Naive thymus-derived CD8-positive, alpha-beta T cell (primary cell): ENCODE measurements at places on chromosomes 13 and 19. TPM values are rescaled to one million over a fixed set of nuclear protein-coding genes. Genes with fewer than 3 reads are reported as not detected.

The PCSK4 gene
- total RNA-seq: 12.0 TPM

The IGFL3 gene
- total RNA-seq: not detected

The FSD1 gene
- total RNA-seq: 1.4 TPM

The GRK1 gene
- not detected for total RNA-seq

The MCF2L gene
- 30.3 TPM for total RNA-seq

GRCh38 chr13:70107498-70108281 is at the start of gene ATXN8OS:
TSS of gene ATXN8OS (plus strand) at chr13:70107826.
- DNase-seq: no peak

GRCh38 chr19:2815191-2815614 is 4.5 kb upstream of the ZNF554 start:
- no peak for DNase-seq

DNA sequence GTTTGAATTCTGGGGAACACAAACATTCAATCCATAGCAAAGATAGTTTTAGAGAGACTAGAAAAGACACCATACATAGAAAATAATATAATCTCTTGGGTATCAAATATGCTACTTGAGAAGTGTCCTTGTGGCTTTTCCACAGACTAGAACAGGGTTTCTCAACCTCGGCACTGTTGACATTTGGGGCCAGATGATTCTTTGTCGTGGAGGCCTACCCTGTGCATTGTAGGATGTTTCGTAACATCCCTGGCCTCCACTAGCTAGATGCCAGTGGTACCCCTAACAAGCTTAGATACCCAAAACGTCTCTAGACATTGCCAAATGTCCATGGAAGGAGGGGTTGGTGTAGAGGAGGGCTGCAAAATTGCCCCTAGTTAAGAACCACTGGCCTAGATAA is 2.2 kb upstream of the ESD start:
- DNase-seq: no peak

DNA sequence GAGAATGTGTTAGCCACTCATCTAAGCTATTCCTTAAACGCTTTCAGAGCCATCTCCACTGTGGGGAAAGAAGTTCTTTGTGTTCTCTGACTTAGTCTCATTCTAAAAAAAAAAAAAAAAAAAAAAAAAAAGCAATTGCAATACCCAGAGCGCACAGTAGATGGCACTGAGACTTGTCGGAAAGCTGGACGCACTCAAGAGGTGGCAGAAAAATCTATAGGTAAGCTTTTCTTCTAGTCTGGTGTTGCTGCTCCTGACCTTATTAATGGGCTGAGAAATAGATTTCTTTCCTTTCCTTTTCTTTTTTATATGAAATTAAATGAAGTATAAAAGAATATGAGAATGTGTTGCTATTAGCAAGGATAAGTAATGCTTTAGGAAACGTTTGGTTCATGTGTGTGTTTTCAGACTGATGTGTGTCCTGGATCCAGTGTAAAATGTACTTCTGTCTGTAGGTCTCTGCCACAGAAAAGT is 4.7 kb upstream of the GJB2 start:
- DNase-seq: peak; percentile 56

DNA sequence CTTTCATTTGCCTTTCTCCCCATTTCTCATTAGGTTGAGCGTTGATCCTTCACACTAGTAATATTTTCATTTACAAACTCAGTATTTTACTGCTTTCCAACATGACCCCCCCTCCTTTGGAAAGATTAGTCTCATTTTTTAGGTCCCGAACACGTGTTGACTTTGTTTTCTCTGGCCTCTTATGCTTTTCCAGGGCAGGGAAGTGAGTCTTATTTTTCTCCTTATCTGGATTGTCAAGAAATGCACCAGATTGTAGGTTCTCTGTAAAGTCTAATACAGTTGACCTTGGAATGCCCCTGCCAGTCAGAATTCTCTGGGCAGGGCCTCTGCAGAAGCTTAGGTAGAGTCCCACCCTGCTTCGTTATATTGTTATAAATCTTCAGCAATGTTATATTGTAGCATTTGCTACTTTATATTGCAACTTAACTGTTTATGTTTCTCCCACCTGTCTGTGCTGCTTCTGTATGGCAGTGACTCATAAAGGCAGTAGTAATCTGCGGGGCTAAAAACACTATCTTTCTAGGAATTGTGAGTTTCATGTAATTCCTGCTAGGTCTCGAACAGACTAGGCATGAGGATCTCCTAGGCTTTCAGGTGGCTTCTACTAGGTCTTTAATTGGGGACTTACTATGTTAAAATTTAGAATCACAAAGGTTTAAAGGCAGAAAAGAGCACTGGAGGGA is 2.0 kb downstream of the TDRD3 start:
- DNase-seq: no peak

GRCh38 chr19:36215276-36216123 is 594 bp downstream of the ZNF146 start:
- DNase-seq: peak; percentile 1

DNA sequence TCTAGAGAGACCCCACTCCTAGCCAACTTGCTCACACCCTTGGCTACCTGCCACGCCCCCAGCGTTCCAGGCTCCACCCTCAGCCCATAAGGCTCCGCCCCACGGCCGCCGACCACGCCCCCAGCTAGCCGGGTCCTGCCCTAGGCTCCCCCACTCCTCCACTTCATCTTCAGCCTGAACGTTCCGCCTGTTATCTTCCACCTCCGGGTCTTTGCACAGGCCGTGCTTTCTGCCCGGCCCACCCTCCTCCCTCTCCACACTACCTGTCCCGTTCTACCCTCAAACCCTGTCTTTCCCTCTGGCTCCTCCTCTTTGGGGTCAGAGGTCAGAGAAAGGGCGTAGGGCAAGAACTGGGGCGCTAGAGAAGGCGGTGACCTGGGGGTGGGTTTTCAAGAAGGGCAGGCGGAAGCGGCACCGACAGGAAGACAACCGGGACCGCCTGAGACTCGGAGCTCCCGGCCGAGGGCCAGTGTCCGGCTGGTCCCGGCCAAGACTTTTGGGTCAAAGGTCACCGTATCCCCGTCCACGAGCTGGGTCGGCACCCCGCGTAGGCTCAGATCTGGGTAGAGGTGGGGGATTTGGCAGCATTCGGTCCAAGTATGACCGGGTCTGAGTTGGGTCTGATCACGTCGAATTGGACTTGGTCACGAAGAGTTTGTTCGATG is 2.2 kb downstream of the PDE4C start:
- DNase-seq: no peak

- DNase-seq: peak; percentile 15
These were observed 171.9 kb downstream of the KLF5 start for GRCh38 chr13:73230716-73231115.

- no peak for DNase-seq
These were observed 111.1 kb downstream of the MIPEP start for GRCh38 chr13:23778002-23778652.

GRCh38 chr13:56563663-56564062 is 577.1 kb upstream of the PRR20A start:
- DNase-seq: no peak

DNA sequence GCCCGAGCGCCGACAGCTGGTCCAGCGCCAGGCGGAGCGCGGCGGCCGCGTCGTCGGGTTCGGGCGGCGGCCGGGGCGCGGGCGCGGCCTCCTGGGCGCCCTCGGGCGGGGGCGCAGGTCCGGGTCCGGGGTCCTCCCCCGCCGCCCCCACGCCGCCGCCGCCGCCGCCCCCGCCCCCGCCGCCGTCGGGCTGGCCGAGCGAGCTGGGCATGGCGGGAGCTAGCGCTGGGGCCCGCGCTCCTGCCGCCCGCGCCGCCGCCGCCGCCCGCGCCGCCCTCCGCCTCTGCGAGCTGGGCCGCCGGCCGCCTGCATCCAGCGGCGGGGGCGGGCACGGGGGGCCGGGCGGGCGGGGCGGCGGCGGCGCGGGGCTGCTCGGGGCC is 287 bp downstream of the MEX3D start:
- no peak for DNase-seq

DNA sequence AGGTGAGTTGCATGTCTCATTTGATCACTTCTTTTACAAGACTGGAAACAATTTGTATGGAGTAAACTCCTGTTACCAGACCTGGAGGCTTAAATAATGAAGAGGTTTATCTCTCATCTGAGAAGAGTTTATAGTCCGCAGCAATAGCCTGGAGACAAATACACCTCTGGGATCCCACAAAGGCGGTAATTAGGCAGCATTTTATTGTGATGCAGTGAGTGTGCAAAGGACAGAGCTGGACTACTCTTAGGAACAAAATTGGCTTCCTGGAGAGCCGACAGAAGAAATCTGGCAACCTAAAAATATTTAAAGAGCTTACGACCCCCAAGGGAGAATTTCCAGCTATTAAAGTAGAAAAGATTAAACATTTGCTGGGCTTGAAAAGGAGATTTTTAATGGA is 11.8 kb upstream of the KATNAL1 start:
- DNase-seq: no peak
